ENCODE measurements at places on chromosomes 5 and 9. TPM values are rescaled to one million over a fixed set of nuclear protein-coding genes. Genes with fewer than 3 reads are reported as not detected.

Gene TBC1D13
- 11.4 TPM for total RNA-seq

Gene SCGB3A2
- total RNA-seq: not detected

Gene ARL14EPL
- total RNA-seq: not detected

Gene FAM153A
- total RNA-seq: 2.2 TPM

Gene SPINK6
- total RNA-seq: not detected

Gene CORO2A
- total RNA-seq: 26.7 TPM

Gene FOXD4L4
- not detected for total RNA-seq

Gene RALGPS1
- 70.5 TPM for total RNA-seq

Gene OGN
- total RNA-seq: 13.8 TPM

Gene GNA14
- total RNA-seq: 12.5 TPM

DNA sequence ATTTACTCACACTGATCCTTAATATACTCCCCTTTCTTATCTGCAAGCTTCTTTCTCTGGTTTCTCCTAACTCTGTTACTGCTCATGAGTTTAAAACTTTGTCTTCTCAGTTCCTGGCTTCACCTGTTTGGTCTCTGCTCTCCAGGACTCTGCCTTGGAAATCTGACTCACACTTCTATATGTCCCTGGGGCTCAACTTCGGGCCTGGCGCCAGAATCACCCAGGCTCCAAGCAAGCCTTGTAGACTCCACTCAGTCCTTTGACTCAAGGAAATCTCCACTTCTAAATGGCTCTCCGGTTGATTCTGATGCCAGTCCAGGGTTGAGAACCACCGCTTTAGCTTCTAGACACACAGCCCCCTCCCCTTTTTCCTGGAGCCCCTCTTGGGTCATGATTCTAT is 57.8 kb downstream of the TMC1 start:
- DNase-seq: peak; percentile 64

GRCh38 chr9:38227061-38227540 is 158.1 kb upstream of the SHB start:
- no peak for DNase-seq

DNA sequence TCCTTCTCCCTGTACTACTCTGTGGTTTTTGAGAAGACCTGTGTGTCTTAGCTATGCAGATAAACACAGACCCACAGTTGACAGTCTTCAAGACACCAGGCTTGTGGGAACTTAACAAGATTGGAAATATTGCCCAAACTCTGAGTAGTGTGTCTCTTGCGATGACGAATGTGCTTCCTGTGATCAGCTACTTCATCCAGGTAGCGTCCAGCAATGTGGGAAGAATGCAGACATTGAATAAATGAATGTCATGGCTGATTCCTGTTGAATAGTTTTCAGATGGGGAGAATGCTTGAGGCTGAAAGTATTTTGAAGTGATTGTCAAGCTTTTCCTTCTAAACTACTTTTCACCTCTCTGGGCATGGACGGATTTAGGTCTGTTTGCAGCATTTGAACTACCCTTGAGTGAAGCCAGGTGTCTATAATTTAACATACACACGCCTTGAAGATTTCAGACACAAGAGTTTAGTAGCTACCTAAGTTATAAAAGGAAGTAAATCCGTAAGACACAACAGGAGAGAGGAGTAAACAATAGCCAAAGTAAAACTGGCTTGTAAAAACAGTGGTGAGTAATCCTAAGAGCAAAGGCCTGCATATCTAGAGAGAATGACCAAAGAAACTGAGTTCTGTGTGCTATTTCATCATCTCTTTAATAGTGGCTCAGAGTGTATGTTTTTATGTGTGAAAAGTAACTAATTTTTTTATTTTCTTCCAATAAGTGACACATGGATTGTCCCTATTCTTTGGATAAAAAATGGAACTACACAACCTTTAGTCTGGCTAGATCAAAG is 30.0 kb upstream of the ARL14EPL start:
- DNase-seq: no peak

DNA sequence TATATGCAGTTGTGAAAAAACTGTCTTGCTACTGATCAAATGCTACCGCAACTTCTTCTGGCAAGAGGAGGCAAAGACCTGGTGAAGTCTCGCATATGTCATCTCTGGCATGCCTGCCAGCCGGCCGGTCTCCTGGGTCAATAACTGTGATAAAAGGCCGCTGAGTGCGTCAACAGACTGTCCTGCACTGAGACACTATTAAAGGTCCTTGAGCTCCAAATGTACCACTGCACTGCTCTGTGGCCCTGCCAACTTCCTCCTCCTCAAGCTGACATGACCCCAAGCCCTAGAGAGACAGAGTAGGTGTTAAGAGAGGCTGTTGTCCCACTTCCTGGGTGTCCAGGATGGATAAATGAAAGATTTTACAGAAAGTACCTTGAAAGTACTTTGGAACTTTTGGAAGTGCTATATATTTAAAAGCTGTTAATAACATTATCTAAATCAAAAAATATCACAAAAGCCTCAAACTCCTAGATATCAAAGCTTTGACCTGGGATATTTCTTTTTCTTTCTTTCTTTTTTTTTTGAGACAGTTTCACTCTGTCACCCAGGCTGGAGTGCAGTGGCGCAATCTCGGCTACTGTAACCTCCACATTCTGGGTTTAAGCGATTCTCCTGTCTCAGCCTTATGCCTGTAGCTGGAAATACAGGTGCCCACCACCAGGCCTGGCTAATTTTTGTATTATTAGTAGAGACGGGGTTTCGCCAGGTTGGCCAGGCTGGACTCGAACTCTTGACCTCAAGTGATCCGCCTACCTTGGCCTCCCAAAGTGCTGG is 31.5 kb downstream of the RAPGEF1 start:
- DNase-seq: peak; percentile 35

GRCh38 chr5:95631991-95632675 is 12.2 kb downstream of the GPR150 start:
- peak; percentile 46 for DNase-seq

DNA sequence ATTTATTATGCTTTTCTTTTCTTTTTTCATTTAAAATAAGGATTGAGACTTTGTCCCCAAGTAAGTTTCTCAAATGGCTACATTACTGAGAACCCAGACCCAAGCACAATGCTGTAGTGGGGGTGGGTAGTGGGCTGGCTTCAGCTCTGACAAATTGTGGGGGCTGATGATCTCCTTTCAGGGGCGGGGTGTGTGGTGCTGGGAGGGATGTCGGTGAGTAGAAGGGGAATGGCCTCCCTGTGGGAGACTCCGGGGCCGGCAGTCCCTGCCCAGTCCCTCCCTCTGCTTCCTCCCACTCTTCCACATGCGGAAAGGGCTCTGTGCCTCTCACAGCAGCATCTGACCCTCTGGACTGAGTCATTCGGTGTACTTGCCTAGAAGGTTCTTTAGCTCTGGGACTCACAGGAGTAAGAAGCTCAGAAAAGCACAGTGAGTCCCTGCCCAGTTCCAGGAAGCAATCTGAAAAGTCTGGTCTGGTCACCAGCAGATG is 14.3 kb downstream of the CD180 start:
- no peak for DNase-seq

- peak; percentile 23 for DNase-seq
Measured at GRCh38 chr5:88836195-88836838, 46.7 kb downstream of the MEF2C start.

- no peak for DNase-seq
Measured at GRCh38 chr9:4306066-4306776, 6.4 kb upstream of the GLIS3 start.

DNA sequence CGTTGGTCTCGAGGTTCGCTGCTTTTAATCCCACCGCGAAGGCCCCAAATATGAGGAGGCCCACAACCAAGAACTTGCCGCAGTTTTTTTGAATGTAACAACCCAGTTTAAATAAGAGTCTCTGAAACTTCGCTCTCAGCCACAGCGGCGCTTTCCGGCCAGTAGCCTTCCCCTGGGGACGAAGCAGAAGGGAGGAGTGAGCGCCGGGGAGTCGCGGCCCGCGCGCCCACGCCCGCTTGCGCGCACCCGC is 10.4 kb downstream of the PTCH1 start:
- DNase-seq: no peak

DNA sequence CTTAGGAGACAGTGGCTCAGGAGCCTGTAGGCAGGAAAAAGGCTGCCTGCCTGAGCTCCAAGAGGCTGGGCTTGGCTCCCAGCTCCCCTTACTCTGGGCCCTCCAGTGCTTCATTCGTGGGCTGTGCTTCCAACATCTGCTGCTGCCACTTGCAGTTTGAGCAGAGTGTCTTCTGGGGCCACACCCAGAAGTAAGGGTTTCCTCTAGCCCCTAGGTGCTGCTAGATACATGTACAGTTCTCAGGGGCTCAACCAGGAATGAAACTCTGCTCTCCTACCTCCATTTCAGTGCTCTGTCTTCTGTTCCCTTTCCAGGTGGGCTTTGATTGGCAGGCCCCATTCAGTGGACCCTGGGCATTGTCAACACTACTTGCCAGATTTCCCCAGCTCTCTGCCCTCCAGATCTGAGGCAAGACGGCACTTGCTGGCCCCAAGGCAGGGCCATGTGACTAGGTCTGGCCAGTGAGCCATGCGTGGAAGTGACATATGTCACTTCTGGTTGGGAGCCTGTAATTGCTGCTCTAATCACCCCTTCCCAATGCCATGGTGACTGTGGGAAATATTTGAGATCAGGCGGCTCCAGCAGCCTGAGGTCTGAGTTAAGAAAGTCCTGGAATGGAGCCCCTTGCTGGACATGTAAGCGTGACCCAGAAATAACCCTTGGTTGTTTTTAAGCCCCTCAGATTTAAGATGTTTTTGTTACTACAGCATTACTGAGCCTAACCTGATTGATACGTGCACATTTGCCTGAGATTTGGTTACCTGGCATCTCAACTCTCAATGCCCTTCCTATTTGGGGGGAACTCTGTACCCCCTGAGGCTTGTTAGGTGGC is 9.4 kb upstream of the BOD1 start:
- peak; percentile 33 for DNase-seq

- no peak for DNase-seq
Measured at GRCh38 chr9:18889550-18889949, 143.5 kb downstream of the SAXO1 start.

DNA sequence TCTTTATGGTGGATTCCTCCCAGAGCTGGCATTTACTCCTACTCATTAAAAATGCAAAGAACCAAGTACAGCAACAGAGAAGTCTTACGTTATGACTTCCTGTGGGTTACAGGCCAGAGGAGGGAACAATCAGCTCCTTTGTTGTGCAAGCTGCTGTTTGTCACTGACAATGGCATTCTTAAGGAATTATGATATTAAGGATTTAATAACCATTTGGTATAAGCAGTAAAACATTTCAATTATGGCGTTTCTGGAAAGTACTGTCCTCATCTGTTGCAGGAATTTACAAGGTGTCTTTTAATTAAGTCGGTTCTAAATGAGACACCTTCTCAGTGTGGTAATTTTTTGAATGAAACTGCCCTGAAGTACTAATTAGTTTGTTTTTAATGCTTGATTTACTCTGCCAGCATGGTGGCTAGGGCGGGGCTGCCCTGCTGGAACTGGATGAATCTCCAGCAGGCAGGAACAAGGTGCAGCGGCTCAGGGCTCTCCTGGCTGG is 49.1 kb upstream of the VDAC1 start:
- peak; percentile 63 for DNase-seq

GRCh38 chr5:114101153-114101552 is 260.7 kb upstream of the KCNN2 start:
- DNase-seq: peak; percentile 41

DNA sequence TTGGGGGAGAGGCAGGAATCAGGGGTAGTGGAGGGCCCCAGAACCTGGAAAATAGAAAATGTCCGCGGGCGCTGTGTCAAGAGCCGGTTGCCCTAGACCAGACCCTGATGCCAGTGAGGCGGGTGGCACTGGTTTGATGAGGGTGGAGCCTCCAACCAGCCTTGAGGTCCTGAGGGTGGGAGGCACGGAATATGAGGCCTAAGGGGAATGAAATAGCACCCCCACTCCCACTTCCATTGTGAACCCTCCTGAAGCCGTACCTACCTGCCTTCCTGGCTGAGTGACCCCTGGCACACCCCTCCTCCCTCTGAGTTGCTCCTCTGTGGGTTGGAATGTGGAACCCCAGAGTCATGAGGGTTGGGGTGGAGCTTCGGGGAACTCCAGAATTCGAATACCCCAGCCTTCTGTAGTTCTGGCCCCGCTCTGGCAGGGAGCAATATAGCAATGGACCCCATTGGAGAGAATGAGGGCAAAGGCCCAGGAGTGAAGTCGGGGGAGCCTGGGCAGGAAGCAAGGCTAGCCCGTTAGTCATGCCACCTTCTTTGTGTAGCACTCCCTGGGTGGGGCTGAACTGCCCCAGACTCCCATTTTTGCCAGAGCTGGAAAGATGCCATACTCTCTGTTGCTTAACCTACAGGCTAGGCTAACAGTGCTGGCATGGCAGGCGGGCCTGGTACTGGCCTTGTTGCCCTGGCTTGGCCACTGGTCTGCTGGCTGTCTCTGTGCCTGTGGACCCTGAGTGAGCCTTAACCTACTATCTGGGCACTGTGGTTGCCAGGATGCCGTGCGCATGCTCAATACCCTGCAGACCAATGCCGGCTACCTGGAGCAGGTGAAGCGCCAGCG is 1.0 kb downstream of the FPGS start:
- DNase-seq: peak; percentile 74

DNA sequence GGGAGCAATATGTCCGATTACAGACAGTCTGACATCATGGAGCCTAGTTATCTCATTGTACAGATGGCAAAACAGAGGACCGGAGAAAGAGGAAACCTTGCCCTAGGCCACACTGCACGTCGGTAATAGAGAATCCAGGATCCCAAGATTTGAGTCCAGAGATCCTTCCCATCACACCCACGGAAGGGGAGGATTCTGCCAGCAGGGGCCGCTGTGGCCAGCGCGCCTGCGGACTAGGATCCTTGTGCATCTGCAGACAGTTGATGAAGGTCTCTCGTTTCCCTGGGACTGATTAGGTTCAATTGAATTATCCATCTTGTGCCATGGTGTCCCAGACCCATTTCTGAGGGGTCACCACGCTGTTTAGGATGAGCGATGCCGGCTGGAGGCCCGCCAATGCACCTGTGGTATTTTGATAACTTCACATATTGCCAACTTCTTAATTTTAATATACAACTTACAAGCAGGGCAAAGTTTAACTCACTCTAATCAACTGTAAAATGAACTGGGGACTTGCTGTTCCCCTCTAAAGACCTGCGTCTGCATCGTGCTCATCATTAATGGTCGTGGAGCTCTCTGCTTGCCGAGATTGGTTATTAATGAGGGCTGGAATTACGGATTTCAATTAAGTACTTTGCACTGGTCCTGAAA is 592.7 kb upstream of the BRINP1 start:
- peak; percentile 60 for DNase-seq

Data from stomach (tissue), 19 donors.